ENCODE measurements at places on chromosomes 5 and 9. TPM values are rescaled to one million over a fixed set of nuclear protein-coding genes. Genes with fewer than 3 reads are reported as not detected.

The FAM153A gene
- 3.0 TPM for total RNA-seq

The FCN2 gene
- not detected for total RNA-seq

- no peak for DNase-seq
These were observed 319.6 kb downstream of the DRD1 start for GRCh38 chr5:175124251-175124813.

GRCh38 chr5:31303688-31304087 is 110.2 kb downstream of the CDH6 start:
- no peak for DNase-seq

The SLC4A9 gene
- 0.18 TPM for total RNA-seq

The DEPDC1B gene
- total RNA-seq, result 9.8 TPM

The CNTNAP3 gene
- 10.5 TPM for total RNA-seq

Data from sciatic nerve (tissue), 2 donors.